Activated CD4-positive, alpha-beta memory T cell treated with anti-CD3 and anti-CD28 coated beads, Interleukin-2, amount 10 ng/mL, durations not matched to agents 7 days and 5 days (primary cell): ENCODE measurements at places on chromosomes 6 and 20. TPM values are rescaled to one million over a fixed set of nuclear protein-coding genes. Genes with fewer than 3 reads are reported as not detected.

Gene GSTA1
- not detected for total RNA-seq

Gene FOXQ1
- total RNA-seq: not detected

Gene ANGPT4
- not detected for total RNA-seq

Gene SIRPB1
- 5.1 TPM for total RNA-seq

Gene SLC35D3
- not detected for total RNA-seq

Gene UBD
- 0.38 TPM for total RNA-seq

Gene RIPPLY2
- not detected for total RNA-seq

Gene SFT2D1
- total RNA-seq: 70.0 TPM

Gene GRM1
- not detected for total RNA-seq

Gene HLA-DOA
- total RNA-seq: 3.4 TPM

Gene PSORS1C1
- total RNA-seq: not detected

Gene OVOL2
- 0.25 TPM for total RNA-seq

- H3K4me3 ChIP-seq: no peak overlapping the region
- H3K27me3 ChIP-seq: peaks cover 20% of the 10 kb centered on the region
- peaks cover 22% of the 10 kb centered on the region for H3K4me1 ChIP-seq
- DNase-seq: peak; percentile 39
Observed at GRCh38 chr20:1469925-1470571, 3.4 kb upstream of the NSFL1C start.

DNA sequence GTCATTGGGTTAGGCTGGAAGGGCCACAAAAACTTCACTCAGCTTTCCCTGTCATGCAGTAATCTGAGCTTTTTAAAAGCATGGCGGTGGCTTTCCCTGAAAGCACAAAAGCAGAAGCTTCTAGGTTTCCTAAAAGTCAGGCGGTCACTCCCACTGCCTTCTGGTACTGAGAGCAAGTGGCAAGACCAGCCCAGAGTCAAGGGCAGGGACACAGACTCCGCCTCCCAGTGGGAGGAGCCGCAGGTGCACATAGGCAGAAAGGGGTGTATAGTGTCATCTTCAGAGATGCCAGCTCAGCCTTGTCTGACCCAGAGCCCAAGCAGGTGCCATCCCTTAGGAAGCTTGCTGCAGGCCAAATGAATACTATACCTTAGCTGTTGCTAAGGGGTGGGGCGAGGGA is 18.0 kb upstream of the PACSIN1 start:
- no peaks in the 10 kb centered on the region for H3K36me3 ChIP-seq
- no peak overlapping the region for H3K27ac ChIP-seq
- H3K4me1 ChIP-seq: no peaks in the 10 kb centered on the region
- H3K4me3 ChIP-seq: no peak overlapping the region

- peaks cover 14% of the 10 kb centered on the region for H3K4me1 ChIP-seq
- no peak overlapping the region for H3K4me3 ChIP-seq
- H3K27ac ChIP-seq: no peak overlapping the region
- H3K27me3 ChIP-seq: peaks cover 24% of the 10 kb centered on the region
Observed at GRCh38 chr6:131898718-131899117, 52.5 kb downstream of the CCN2 start.

DNA sequence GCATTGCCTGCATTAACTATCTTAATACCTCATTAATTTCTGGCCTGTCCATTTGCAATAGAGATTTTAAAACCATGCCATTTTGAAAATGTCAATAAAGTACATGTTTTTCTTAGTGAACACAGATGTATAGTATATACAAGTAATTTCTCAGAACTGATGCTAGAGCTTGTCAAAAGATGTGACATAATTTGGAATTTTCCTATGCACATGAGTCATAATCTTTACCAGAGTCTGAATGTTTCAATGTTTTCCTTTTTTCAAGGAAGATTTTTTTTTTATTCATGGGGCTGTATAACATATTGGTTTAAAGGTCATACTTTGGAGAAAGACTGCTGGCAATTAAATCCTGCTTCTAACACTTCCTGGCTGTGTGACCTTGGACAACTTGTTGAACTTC is 1347.5 kb upstream of the ADGRB3 start:
- H3K4me3 ChIP-seq: no peak overlapping the region
- no peaks in the 10 kb centered on the region for H3K27me3 ChIP-seq
- H3K36me3 ChIP-seq: no peaks in the 10 kb centered on the region
- H3K4me1 ChIP-seq: no peaks in the 10 kb centered on the region
- no peak overlapping the region for H3K27ac ChIP-seq

DNA sequence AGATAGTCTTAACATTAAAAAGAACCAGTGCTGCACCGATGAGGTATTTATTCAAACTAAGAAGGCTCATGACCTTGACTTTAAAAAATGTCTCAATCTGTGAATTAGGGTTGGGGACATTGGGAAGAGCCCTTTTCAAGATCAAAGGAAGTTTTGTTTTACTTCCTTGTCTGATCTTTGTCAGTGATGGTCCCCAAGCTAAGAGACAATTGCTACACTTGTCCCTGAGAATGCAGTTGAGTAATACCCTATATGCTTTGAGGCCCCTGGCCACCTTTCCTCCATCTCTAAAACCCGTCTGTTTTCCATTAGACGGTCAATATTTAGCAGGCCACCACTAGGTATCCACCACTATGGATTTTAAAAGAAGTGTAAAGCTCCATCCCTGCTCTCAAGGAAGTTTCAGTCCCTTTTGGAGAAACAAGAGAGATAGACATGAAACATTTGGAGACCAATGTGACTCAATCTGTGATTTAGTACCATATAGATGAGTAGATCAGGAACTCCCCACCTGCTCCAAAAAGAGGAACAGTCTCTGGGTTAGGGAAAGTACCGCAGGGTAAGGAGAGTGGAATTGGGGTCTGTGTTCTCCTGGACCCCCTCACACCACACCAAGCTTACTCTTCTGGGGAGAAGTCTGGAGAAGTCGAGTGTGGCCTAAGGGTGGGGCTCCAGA is 99.1 kb upstream of the ISM1 start:
- H3K27me3 ChIP-seq: peaks cover 2% of the 10 kb centered on the region
- no peak for DNase-seq
- H3K4me1 ChIP-seq: no peaks in the 10 kb centered on the region
- H3K4me3 ChIP-seq: no peak overlapping the region
- no peaks in the 10 kb centered on the region for H3K36me3 ChIP-seq

- no peaks in the 10 kb centered on the region for H3K27me3 ChIP-seq
- H3K4me3 ChIP-seq: no peak overlapping the region
- DNase-seq: no peak
- H3K27ac ChIP-seq: no peak overlapping the region
- H3K36me3 ChIP-seq: no peaks in the 10 kb centered on the region
- H3K4me1 ChIP-seq: no peaks in the 10 kb centered on the region
Observed at GRCh38 chr6:16257999-16258708, 19.8 kb downstream of the GMPR start.

DNA sequence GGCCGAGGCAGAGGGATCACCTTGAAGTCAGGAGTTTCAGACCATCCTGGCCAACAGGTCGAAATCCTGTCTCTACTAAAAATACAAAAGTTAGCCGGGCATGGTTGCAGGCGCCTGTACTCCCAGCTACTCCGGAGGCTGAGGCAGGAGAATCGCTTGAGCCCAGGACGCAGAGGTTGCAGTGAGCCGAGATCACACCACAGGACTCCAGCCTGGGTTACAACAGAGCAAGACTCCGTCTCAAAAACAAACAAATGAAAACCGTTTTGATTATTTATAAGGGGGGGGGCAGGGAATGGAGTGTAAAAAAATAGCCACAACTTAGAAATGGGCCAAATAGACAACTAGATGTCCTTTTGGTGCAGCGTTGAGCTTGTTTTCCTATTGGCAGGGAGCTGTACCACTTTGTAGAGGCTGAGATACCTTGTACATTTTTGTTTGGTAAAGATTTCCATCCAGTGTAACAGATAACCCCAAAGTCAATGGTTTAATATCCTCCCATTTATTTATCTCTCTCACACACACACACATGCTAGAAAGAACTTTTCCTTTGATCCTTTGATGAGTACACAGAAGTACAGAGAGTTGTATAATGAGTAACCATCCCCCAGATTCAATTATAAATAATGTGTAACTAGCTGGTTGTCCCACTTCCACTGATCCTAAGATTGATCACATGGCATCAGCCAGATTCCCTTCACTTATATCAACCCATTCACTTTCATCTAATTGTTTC is 477.5 kb downstream of the PRKN start:
- no peak overlapping the region for H3K4me3 ChIP-seq
- H3K4me1 ChIP-seq: no peaks in the 10 kb centered on the region
- no peak for DNase-seq

- peaks cover 70% of the 10 kb centered on the region for H3K36me3 ChIP-seq
- H3K4me3 ChIP-seq: no peak overlapping the region
- no peak overlapping the region for H3K27ac ChIP-seq
Observed at GRCh38 chr20:41116282-41116956, 20.9 kb upstream of the PLCG1 start.

- no peaks in the 10 kb centered on the region for H3K27me3 ChIP-seq
- no peaks in the 10 kb centered on the region for H3K36me3 ChIP-seq
- no peak for DNase-seq
- no peak overlapping the region for H3K27ac ChIP-seq
- H3K4me1 ChIP-seq: no peaks in the 10 kb centered on the region
- no peak overlapping the region for H3K4me3 ChIP-seq
Observed at GRCh38 chr20:7237251-7237650, 469.8 kb downstream of the BMP2 start.

- H3K27ac ChIP-seq: no peak overlapping the region
- H3K27me3 ChIP-seq: no peaks in the 10 kb centered on the region
- DNase-seq: no peak
- peaks cover 19% of the 10 kb centered on the region for H3K4me1 ChIP-seq
- no peaks in the 10 kb centered on the region for H3K36me3 ChIP-seq
- H3K4me3 ChIP-seq: no peak overlapping the region
Observed at GRCh38 chr20:44306927-44307326, 4.1 kb downstream of the FITM2 start.

GRCh38 chr6:3669916-3670315 is 81.6 kb downstream of the PXDC1 start:
- H3K36me3 ChIP-seq: no peaks in the 10 kb centered on the region
- H3K27ac ChIP-seq: no peak overlapping the region
- no peak overlapping the region for H3K4me3 ChIP-seq

DNA sequence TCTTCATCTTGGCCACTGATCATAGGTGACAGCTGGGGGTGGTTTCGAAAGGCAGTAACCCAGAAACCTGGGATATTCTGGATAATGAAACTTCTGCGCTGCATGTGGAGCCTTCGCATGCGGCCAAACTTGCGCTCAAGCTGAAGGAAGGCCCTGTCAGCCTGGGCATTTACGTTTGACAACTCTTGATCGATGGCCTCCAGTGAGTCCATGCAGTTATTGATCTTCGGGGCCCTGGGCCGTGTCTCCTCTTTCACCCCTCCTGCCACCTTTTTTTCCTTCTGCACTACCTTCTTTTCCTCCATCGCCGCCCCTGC is 729 bp downstream of the TSPYL4 start:
- H3K27ac ChIP-seq: no peak overlapping the region
- no peak for DNase-seq
- no peak overlapping the region for H3K4me3 ChIP-seq
- no peaks in the 10 kb centered on the region for H3K27me3 ChIP-seq

- H3K4me3 ChIP-seq: no peak overlapping the region
- no peaks in the 10 kb centered on the region for H3K36me3 ChIP-seq
- no peak for DNase-seq
- peaks cover 17% of the 10 kb centered on the region for H3K27me3 ChIP-seq
- no peaks in the 10 kb centered on the region for H3K4me1 ChIP-seq
Observed at GRCh38 chr6:39057251-39058155, 8.9 kb downstream of the GLP1R start.

GRCh38 chr6:140064366-140064765 is 689.9 kb upstream of the CITED2 start:
- H3K27ac ChIP-seq: no peak overlapping the region
- DNase-seq: no peak
- H3K36me3 ChIP-seq: no peaks in the 10 kb centered on the region
- peaks cover 1% of the 10 kb centered on the region for H3K27me3 ChIP-seq

DNA sequence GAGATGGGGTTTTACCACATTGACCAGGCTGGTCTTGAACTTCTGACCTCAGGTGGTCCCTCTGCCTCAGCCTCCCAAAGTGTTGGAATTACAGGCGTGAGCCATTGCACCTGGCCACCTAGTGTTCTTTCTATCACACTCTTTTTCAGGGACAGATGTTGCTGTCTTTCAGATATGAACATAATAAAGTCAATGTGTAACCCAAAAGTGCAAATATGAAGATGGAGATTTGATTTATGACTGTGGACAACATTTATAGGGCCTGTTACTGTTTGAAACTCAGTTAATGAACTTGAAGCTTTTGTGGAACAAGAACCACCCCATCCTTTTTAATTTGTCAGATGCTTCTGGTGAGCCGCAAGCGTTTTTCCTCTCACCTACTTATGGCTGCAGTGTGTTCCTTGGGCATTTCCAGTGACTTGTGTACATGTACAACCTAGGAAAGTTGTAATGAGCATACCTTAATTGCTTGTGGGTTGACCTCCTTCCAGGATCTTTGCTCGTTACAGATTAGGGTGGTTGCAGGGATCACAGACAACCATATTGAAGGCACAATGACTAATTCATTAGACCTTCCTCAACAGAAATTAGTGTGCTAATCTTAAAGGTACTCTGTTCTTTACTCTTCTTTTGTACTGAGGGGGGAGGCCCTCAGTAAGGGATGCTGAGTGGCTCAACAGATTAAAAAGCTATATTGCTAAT is 6.8 kb downstream of the TBPL1 start:
- no peak overlapping the region for H3K27ac ChIP-seq
- peaks cover 5% of the 10 kb centered on the region for H3K36me3 ChIP-seq
- no peak for DNase-seq
- no peak overlapping the region for H3K4me3 ChIP-seq
- no peaks in the 10 kb centered on the region for H3K27me3 ChIP-seq

DNA sequence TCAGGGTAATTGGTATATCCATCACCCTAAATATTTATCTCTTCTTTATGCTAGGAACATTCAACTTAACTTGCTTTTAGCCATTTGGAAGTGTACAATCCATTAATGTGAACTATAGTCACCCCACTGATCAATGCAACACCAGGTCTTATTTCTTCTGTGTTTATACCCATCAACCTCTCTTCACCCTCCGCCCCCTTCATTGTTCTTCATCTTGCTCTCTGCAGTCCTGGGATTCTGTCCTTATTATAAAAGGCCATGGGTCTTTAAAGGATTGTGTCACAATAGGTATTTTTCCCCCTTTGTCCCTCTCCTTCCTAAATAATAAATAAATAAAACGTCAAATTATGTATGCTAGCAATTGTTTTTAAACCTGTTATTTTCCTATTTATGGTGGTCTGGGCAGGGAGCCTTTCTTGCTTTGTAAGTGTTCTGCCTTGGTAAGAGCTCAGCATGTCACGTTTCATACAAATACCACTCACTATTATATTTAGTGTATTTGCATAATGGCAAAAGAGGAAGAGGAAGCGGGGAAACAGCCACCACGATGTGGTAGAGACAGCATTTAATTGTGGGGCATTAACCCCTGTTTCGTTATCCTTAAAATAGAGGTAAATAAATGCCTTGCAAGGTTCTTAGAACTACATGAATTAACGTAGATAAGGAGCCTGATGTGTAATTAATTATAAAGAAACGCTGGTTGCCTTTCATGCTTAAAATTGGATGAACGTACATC is 1.9 kb downstream of the ABRACL start:
- peaks cover 28% of the 10 kb centered on the region for H3K36me3 ChIP-seq
- H3K4me1 ChIP-seq: peaks cover 27% of the 10 kb centered on the region
- no peaks in the 10 kb centered on the region for H3K27me3 ChIP-seq
- no peak overlapping the region for H3K27ac ChIP-seq
- H3K4me3 ChIP-seq: no peak overlapping the region
